ENCODE measurements at places on chromosomes 6 and 20. TPM values are rescaled to one million over a fixed set of nuclear protein-coding genes. Genes with fewer than 3 reads are reported as not detected.

DNA sequence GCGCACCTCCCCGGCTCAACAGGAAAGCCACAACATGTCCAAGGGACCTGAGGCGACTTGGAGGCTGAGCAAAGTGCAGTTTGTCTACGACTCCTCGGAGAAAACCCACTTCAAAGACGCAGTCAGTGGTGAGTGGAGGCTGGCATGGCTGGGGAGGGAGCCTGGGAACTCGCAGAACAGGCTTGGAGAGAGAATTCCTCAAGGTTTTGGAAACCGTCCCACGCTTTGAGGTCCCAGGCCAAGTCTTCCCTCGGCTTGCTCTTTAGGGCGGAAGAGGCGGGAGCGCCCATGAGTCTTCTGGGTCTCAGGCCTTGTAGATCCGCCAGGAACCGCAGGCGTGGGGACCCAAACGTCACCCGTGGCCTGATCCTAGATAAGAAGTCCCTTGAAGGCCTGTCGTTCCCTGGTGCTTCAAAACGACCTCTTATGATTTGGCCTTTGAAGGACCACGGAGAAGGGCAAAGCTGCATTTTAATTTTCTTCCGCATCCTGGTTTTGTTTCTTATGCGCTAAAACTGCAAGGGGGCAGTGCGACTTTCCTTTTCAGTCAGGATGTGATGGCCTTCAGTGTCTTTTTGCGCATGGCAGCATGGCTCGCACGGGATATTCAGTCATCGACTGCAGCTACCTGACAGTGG, 2.0 kb downstream of the LAMP5 start:
- H3K27me3 ChIP-seq: peaks cover 6% of the 10 kb centered on the region
- no peaks in the 10 kb centered on the region for H3K4me1 ChIP-seq
- peak; percentile 76 for DNase-seq
- no peak overlapping the region for H3K4me3 ChIP-seq
- no peak overlapping the region for H3K27ac ChIP-seq
- H3K36me3 ChIP-seq: no peaks in the 10 kb centered on the region

DNA sequence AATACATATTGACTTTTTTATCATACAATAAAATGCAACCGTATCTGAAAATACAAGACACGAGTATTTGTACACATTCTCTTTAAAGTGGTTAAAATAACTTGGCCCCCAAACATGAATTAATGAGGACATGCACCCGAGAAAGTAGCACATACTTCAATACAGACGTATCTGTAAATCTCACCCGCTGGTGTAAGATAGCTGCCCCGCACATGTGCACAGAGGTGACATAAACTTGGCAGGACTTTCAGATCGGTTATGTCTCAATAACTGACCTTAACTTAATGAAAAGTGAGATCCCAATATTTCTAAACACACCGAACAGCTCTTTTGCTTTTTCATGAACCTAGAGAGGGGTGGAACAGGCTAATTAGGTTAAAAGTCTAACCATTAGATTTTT, 91.5 kb upstream of the RPS6KA2 start:
- no peak overlapping the region for H3K4me3 ChIP-seq
- no peaks in the 10 kb centered on the region for H3K4me1 ChIP-seq
- H3K27ac ChIP-seq: no peak overlapping the region
- no peaks in the 10 kb centered on the region for H3K27me3 ChIP-seq
- no peaks in the 10 kb centered on the region for H3K36me3 ChIP-seq

POM121L2 gene
- not detected for total RNA-seq

DNA sequence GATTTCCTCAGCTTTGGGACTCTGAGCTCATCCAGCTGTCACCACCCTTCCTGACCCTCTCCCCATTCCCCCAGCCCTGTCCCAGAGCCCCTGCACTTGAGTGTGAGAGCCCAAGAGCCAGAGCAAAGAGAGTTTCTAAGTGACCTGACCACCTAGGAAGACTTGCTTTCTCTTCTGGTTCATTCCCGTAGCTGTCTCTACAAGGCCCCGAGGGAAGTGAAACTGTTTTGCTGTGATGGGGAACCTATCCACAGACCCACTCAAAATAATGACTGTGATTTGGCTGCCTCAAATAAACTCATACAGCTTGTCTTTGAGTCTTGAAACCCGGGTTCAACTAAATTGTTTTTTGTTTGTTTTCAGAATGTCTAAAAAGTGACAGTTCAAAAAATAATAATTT, 74.6 kb upstream of the XRN2 start:
- peaks cover 9% of the 10 kb centered on the region for H3K36me3 ChIP-seq
- no peaks in the 10 kb centered on the region for H3K27me3 ChIP-seq
- H3K4me3 ChIP-seq: no peak overlapping the region
- no peak overlapping the region for H3K27ac ChIP-seq
- no peak for DNase-seq

DNA sequence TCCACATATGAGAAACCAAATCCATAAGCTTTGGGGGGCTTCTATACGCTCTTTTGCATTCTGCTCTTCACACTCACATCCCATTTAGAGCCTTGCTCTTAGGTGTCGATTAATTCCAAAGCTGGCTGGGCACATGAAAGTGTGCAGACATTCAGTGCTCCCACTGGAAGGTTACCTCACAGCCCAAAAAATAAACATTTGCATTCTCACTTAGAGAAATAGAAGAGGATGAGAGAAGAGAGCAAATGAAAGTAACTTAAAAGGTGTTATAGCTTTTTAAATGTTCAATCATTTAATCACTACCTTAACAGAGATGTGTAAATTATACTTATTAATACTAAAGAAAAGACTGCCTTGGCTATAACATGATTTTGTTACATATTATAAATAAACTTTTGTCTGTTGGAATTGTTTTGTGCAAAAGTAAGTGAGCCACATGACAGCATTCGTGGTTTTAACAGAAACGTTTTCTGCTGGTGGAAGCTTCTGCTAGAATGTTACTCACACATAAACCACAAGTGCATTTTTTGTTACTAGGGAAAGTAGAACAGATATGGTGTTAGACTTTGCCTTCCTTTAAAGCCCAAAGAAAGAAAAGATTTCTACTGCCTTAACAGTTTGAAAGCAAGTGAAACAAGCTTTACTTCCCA, 116.7 kb downstream of the SIM1 start:
- no peak overlapping the region for H3K27ac ChIP-seq
- no peaks in the 10 kb centered on the region for H3K27me3 ChIP-seq
- H3K36me3 ChIP-seq: no peaks in the 10 kb centered on the region
- no peak overlapping the region for H3K4me3 ChIP-seq

Data from lung (tissue), 17 donors.